NCI-H187 (cell line): ENCODE measurements at places on chromosomes 3 and 15.

GRCh38 chr3:96192966-96193550, 621.3 kb upstream of the EPHA6 start:
- DNase-seq, result no peak

GRCh38 chr3:12170207-12170606, 11.5 kb upstream of the TIMP4 start:
- no peak for DNase-seq

- no peak for DNase-seq
Measured at GRCh38 chr3:78476076-78476475, 1291.7 kb downstream of the ROBO1 start.

DNA sequence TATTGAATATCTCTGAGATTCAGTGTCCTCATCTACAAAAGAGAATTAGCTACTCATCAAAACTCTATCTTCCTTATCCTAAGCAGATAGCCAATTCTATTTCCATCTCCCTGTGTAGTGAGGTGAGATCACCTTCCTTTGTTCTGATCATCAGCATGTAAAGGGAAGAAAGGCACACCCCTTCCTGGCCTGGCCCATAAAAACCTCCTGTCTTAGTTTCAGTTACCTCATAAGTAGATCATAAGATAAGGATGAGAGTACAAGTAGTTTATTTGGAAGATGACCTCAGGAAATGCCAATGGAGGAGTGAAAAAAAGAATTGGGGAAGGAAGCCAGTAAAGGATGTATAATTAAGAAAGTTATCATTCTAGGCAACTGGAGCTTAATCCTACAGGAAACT, 114.5 kb upstream of the GADL1 start:
- DNase-seq, result no peak
